ENCODE measurements at places on chromosomes 2 and 18. TPM values are rescaled to one million over a fixed set of nuclear protein-coding genes. Genes with fewer than 3 reads are reported as not detected.

Gene TNFAIP6
- not detected for total RNA-seq

Gene MALT1
- total RNA-seq: 25.7 TPM

Gene SLC4A3
- total RNA-seq: not detected

Gene GATA6
- total RNA-seq: 118 TPM

Gene MAP4K3
- total RNA-seq: 80.9 TPM

Gene MSTN
- 0.70 TPM for total RNA-seq

DNA sequence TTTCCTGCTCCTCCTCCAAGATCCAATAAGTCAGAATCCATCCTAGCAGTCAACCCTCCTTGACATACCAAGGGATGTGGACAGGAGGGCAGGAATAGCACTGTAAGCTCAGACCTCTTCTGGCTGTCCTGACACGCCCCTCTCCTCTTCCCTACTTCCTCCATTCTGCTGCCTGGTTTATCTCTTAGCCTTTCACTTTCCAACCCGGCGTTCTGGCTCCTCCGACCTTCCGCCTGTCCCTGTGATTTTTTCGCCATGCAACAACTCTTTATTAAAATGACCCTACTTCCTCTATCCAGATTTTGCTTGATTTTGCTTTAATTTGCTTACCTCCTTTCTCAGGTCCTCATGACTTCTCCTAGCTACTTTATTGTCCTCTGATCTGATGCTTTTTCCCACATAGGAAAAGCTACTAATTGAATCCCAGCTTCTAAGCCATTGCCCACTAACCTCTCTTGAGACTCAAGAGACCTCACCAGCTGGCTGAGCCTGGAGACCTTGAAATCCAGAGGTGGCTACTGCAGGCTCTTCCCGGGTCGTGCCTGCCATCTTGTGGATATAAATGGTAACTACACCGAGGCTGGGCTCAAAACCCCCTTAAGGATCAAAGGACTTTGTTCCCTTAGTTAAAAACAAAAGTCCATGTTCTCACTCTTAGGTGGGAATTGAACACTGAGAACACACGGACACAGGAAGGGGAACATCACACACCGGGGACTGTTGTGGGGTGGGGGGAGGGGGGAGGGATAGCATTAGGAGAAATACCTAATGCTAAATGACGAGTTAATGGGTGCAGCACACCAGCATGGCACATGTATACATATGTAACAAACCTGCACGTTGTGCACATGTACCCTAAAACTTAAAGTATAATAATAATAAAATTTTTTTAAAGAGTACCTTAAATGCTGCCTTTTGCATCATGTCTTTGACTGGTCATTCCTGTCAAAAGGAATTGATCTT, 139.4 kb downstream of the AKAIN1 start:
- no peak for DNase-seq

DNA sequence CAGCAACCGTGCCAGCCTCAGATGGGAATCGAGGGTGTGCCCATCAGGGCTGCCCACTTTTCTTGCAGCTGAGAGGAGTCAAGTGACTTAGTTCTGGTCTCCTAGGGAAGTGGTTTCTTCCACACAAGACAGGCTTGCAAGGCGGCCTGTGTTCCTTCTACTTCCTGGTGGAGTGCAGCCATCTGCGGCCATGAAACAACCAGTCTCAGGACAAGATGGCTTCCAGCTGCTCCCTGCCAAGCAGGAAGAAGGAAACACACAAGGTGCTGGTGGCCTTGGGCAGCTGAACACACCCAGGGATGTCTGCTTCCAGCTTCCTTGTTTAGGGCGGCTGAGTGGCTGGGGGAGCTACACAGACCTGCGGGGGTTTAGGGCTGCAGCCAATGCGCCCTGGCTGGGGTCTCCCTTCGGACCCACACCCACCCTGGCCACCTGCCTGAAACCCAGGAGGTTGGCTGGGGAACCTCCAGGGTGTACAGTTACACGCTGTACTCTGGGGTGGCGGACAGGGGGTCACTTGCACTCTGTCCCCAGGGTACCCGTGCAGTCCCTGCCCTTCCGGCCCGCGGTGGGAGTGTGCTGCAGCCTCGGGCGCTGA, 34.7 kb downstream of the PTPN18 start:
- DNase-seq: no peak

DNA sequence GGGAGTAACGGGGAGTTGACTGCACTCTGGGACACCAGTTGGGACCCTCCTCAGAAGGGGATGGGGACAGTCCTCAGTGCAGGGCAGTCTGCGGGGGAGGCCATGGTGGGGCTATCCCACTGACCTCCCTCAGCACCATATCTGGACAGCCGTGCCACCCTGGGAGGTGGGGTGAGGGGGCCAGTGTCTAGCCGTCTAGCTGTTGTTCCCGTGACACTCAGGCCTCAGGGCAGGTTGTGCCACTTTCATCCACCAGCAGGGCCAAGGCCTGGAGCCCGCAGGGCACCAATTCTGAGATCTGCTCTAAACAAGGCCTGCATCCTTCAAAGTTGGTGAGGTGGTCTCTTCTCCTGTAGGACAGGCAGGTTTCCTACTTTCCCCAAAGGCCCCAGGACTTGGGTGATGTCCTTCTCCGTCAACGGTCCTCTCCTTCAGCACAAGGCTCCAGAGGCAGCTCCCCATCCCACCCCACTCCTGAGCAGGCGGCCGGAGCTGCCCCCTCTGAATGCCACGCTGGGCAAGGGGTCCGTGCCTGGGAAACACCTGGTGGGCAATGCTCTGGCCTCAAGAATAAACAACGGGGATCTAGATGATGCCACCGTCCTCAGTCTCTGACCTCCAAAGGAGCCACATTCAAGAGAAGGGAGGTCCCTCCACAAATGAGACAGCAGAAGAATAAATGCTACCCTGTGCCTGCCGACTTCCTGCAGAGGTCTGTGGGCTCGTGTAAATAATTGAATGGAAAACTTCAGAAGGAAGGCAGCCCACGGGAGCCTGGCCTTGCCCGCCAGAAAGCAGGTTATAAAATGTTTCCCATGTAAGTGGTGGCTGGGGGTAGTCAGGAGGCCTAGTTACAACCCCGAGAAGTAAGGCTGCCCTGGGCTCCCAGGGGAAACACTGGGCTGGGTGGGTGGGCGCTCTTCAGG, 42.8 kb upstream of the PTMA start:
- DNase-seq: no peak

- DNase-seq: peak; percentile 64
These were observed 655 bp downstream of the RND3 start for GRCh38 chr2:150486539-150487484.

GRCh38 chr18:79506191-79507075, 110.7 kb downstream of the NFATC1 start:
- peak; percentile 57 for DNase-seq

GRCh38 chr18:48136051-48136826, 205.8 kb upstream of the SMAD2 start:
- DNase-seq: peak; percentile 71

DNA sequence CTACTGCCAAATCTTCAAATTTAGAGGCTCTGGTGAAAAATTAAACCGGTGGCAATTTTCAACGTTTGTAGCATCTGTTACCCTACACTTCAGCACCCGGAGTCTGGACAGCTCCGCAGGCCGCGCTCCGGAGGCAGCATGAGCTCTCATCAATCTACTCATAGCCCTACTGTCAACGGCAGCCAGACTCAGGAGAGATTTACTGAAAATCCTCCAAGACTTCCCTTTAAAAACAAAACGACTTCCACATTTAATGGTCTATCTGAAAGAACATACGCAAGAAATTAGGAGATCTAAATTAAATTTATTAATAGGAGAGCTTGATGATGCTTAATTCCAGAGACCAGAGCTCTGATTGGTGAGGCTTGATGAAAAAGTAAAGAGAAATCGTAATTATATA, 970 bp upstream of the ADCYAP1 start:
- no peak for DNase-seq

GRCh38 chr2:7009207-7009911, 92.1 kb downstream of the RNF144A start:
- no peak for DNase-seq

DNA sequence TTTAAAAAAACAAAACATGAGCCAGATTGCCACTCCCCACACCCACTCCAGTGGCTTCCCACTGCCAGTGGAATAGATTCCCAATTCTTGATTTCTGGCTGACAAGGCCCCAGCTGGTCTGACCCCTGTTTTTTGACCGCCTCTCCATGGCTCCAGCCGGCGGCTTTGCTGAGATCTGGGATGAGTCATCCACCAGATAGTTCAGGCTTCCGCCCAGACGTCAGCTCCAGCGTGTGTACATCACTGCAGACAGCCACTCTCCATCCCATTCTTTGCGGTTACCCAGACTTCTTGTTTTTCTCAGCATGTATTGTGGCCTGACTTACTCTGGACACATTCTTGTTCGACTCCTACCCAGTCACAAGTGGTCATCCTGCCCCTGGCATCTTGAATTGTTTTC, 227.9 kb downstream of the GBX2 start:
- no peak for DNase-seq

- DNase-seq: no peak
These were observed 22.8 kb upstream of the ZNF385B start for GRCh38 chr2:179884193-179884592.

DNA sequence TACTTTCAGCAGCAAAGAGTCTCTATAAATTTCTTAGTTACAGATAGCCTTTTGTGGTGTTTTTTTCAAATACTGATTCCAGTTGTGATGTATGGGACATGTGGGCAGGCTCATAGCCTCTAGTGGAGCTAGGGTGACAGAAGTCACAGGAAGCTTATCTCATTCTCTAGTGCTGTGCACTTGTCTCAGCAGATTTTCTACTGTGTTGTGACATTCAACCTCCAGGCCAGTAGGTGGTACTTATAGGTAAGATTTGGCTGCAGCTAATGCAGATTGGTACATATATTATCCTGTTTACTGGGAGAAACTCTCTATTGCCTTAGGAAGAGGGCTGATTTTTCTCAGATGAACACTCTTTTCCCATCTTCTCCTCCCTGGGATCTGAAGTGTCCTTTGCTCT, 176.2 kb downstream of the CALCRL start:
- no peak for DNase-seq

GRCh38 chr2:105396254-105397024, 2.4 kb downstream of the FHL2 start:
- no peak for DNase-seq

DNA sequence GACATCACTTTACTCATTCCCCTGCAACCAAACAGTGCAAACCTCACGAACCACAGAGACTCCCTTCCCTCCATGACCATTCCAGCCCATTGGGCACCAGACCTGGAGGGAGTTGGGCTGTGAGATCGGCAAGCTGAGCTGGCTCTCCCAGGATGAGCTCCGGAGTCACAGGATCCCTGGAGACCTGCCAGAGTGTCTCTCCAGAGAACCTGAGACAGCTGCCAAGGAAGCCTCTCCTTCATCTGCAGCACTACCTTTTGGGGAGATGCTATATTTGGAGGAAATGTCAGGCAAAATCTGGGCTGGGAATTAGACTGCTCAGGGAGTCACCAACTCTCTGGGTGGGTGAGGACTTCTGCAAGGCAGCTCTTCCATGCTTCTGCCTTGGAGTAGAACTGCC, 417.4 kb downstream of the TNS1 start:
- DNase-seq: no peak

DNA sequence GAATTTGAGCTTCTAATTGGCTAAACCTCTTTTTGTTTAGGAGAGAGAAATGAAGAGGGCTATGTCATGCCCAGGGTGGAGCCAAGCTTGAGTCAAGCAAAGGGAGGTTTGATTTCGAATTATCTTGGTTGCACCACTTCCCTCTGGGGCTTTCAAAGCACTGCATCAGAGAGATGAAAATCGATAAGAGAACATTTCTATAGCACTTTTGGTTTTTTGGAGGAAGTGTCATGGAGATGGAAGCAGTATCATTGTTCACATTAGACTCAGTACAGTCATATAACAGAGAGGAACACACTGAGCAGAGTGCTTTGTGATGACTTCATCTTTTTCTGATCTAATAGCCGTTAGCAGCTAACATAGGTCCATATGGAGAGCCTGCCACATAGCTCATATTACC, 120.3 kb upstream of the UXS1 start:
- DNase-seq: no peak

- no peak for DNase-seq
These were observed 1.2 kb upstream of the IMPA2 start for GRCh38 chr18:11980163-11980493.

Measured in Peyer's patch (tissue), 4 donors.